ENCODE measurements at places on chromosomes 6 and 20. TPM values are rescaled to one million over a fixed set of nuclear protein-coding genes. Genes with fewer than 3 reads are reported as not detected.
A peak's percentile ranks its signal among the peaks of the same experiment; 100 is the strongest.

GRCh38 chr6:141151710-141152417 lies 980.9 kb upstream of the GJE1 start:
- no peak for DNase-seq

- DNase-seq, result no peak
Measured at GRCh38 chr20:14453259-14453658, 115.8 kb upstream of the FLRT3 start.

- DNase-seq, result no peak
Measured at GRCh38 chr20:43167615-43168014, 22.1 kb downstream of the PTPRT start.

DNA sequence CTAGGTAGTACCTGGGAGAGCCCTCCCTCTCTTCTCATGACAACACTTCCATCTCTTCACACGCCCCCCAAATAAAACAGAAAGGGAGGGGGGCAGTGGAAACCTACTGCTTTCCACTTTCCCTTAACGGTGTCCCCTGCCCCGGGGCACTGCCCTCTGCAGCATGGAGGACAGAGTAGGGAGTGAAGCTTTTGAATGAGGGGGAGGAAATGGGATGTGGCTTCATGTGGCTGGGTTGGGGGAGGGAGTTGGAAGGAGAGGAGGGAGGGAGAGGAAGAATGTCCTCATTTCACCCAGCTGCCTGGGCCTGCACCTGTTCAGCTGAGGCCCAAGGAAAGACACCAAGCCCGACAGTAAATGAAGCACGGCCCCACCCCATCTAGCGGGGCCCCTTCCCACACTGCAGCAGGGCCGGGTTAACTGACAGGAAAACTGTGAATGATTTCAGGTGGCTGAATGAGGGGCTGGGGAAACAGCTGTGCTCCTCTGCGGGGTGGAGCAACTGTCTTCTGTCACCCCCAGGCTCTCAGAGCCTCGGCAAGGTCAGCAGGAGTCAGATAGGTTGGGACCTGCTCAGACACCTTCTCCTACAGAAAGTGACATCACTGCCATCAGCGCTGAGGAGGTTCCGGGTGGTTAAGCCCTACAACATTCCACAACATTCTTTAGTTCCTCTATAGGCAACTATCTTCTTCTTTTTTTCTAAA lies 40.0 kb upstream of the TAF8 start:
- no peak for DNase-seq

GRCh38 chr20:56566621-56567020 lies 33.6 kb downstream of the FAM209B start:
- DNase-seq, result no peak

GRCh38 chr20:36102809-36103596 lies 51.5 kb upstream of the EPB41L1 start:
- no peak for DNase-seq

DNA sequence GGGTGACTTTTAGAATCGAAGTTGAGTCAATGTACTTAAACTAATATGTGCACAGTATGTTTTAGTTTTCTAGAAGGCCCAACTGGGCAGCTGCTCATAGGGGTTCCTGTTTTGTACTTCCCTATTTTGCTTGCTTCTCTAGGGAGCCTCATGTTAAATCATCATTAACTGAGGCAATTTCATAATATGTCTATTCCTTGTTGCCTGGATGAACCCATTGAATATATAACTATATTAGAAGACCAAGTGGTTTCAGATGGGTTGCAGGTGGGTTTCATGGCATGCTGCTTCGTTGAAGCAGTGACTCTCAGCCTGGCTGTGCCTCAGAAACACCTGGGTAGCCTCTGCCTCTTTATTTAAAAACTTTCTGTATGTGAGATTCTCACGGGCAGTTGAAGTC lies 22.2 kb downstream of the CARMIL1 start:
- DNase-seq, result no peak

DNA sequence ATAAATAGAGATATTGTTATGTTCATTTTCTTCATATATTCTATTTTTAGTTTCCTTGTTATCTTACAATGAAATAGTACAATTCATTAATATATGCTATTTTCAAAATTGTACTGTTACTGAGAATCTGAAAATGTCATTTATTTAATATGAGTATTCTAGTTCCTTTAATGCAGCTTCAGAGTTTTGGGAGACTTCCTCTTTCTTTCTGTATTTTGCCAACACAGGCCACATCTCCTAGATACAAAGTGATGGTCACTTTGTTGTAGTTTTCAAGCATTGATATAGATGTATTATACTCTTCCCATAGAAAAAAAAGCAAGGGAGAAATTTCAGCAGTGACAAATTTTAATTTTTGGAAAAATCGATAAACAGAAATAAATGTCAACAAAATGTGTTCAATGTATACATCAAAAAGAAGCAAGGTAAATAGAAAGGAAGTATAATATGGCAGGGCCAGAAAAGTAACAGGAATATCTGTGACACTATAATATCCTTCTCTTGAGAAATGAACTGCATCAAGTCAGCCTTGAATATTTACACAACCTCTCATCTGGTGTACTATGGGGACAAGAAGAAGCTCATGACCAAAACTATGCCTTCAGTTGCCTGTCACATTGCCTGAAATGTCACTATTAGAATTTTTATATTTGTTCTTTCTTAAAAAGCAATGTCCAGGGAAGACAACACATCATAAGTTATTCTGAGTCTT lies 396.0 kb downstream of the TBC1D32 start:
- DNase-seq, result no peak

DNA sequence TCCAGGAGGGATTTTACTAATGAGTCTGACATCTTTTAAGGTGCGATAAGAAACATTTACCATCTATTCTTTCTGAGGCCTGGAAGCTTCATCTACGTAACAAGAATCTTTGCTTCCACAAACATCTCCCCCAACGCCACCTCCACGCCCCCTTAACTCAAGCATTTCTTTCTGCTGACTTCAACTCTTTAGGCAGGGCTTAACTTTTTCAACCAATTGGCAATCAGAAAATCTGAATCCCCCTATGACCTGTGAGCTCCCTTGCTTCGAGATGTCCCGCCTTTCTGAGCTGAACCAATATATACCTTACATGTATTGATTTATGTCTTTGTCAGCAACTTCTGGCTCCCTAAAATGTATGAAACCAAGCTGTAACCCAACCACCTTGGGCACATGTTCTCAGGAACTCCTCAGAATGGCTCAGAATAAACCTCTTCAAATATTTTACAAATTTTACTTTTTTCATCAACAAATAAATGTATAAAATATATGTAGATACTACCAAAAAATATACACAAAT lies 11.5 kb downstream of the OR2H2 start:
- DNase-seq, result no peak

DNA sequence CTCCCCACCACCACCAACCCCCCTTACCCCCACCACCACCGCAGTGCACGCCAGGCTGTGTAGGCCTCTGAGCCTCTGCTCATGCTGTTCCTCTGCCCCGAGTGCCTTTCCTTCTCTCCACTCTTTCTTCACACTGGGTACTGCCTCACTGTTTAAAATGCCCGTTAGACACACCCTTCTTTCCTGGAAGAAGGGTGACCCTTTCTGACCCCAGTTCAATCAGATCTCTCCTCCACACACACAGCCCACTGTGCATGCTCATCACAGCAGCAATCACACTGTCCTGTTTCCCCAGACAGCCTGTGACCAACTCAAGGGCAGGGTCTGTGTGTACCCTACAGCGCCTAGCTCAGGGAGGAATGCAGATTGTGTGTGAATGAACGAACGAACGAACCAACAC lies 10.0 kb downstream of the TMEM74B start:
- DNase-seq, result no peak

DNA sequence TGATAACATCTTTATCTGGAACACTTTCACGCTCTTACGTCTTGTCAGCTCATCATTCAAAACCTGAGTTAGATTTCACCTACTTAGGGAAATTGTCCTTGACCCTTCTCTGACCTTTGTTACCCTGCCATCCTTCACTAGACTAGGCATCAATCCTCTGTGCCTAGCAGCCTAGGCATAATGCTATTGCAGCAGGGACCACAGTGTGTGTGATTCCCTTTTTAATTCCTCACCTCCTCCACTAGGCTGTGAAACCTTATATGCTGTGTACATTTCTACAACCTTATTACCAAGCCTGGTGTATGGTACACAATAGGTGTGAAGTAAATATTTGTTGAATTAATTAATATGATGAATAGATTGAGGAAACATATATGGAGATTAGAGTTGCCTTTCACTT lies 66.7 kb upstream of the DEFB112 start:
- DNase-seq, result no peak

DNA sequence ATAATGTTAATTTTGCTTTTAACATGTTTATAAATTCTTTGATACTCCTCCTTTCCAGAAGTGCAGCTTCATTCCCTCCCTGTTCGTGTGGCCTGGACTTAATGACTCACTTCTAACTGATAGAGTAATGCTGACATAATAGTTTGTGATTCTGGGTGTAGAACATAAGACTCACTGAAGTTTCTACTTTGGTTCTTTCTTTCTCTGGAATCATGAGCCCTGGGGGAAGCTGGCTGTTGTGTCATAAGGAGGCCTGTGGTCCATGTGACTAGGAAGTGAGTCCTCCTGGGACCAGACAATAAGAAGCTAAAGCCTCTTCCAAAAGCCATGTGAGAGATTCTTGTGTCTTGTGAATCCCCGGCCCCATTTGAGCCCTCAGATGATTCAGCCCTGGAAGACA lies 30.5 kb upstream of the HLA-G start:
- peak; percentile 97 for DNase-seq

DNA sequence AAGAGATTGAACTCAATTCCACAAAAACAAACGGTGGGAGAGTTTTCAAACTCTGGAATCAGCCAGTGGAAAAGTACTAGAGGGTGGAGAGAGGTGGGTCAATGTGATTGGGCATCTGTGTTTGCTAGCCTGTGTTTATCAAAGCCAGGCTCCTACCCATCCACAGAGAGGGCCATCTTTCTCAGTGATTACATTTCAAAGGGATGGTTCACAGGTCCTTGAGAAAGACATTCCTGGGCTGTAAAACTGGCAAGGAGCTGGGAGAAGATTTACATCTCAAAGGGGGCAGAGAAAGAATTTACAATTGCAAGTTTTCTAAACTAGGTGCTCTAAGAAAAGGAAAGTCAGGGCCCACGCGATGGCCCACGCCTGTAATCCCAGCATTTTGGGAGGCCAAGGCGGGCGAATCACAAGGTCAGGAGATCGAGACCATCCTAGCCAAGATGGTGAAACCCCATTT lies 146.8 kb upstream of the UST start:
- no peak for DNase-seq

GRCh38 chr6:113451049-113451448 lies 406.1 kb upstream of the MARCKS start:
- DNase-seq, result no peak

GRCh38 chr6:114055763-114056162 lies 84.8 kb upstream of the HDAC2 start:
- no peak for DNase-seq

- DNase-seq, result peak; percentile 53
Measured at GRCh38 chr6:125415913-125416312, 114.1 kb upstream of the HDDC2 start.

DNA sequence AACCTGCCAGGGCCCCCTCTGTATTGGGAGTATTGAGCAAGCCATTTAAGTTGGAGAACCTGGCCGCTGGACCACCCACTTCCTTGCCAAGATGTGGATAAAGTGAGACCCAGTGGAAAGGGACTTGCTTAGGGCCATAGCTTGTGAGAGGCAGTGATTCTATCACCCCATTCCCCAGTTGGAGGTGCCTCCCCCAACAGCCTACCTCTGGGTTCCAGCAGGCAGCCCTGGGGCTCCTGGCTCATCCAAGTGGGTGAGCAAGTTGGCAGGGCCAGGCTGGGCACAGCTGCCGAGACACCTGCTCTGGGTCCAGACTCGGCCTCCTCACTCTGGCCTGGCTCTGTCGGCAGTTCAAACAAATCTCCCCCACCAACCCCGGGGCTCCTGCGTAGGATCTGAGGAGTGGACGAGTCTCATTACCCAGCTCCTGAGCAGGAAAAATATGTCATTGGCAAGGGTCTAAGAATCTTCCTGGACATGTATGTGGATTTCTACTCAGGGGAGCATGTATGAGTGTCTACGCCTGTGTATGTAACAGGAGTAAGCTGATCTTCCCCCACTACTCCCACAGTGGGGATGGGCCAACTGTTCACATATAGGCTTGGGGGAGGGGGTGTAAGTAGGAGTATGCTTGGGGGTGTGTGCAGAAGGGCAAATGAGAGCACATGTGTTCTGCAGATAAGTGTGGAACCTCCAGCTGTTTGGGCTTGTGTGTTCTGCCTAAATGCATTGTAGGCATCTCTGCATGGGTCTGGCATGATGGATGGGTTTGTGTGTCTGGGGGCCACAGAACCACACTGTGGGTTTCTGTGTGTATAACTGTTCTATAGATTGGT lies 1.9 kb downstream of the ID1 start:
- peak; percentile 55 for DNase-seq

The SAMD5 gene
- 0.87 TPM for polyA plus RNA-seq

The BAG2 gene
- polyA plus RNA-seq, result 1.9 TPM

The MAFB gene
- polyA plus RNA-seq, result 0.16 TPM

The CYP24A1 gene
- polyA plus RNA-seq, result 4.7 TPM

The CABLES2 gene
- polyA plus RNA-seq, result 4.7 TPM

The SLC22A16 gene
- not detected for polyA plus RNA-seq

The VNN1 gene
- 0.17 TPM for polyA plus RNA-seq

The PRR18 gene
- 0.01 TPM for polyA plus RNA-seq
